ENCODE measurements at places on chromosomes 1 and 21.
A peak's percentile ranks its signal among the peaks of the same experiment; 100 is the strongest.

DNA sequence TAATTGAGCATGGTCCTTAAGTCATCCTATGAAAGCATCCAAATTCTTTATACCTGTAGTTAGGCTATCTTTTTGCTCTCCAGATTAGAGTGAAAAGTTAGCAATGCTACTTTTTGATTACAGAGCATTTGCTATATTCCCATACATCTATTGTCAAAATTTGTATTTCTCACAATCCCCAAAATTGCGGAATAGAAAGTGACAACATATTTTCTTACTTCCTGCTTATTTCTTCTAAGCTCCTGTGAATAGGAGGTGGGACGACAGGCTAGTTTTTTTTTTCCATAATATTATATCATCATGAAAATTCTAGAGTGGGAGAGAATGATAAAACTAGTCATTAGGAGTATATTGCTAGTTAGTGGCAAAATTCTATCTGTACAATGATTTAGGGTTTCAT is 264.0 kb upstream of the DPYD start:
- DNase-seq = no peak

- DNase-seq = no peak
Observed at GRCh38 chr21:16577975-16578374, 848.2 kb downstream of the USP25 start.

DNA sequence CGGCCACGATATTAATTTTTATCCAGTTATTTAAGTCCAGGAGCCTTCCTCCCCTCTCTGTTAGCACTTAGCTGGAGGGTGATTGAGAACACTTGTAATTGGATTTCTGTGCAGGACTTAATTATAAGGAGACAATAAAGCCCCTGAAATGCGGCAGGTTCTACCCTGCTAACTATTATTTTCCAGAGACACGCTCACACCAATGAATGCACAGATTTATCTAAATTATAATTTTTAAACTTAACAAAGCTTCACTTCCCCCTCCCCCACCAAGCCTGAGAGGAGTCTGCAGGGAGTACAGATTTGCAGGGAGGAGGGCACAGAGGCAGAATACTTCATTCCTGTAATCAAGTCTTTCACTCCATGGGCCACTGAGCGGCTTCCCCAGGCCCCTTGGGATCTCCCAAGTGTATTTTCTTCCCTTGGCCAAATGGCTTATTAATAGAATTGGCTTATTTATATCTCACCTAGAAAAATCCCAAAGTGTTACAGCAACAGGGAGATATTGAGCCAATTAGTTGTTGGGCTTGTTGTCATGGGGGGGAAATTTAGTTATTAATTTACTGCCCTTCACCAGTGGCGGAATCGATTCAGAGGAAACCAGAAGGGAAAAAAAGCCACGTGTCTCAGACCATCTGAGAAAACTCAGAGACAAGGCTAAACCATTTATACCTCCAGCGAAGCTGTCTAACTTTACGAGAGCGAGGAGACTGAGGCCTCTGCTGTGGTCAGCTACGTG is 99.0 kb upstream of the CD34 start:
- no peak for DNase-seq

DNA sequence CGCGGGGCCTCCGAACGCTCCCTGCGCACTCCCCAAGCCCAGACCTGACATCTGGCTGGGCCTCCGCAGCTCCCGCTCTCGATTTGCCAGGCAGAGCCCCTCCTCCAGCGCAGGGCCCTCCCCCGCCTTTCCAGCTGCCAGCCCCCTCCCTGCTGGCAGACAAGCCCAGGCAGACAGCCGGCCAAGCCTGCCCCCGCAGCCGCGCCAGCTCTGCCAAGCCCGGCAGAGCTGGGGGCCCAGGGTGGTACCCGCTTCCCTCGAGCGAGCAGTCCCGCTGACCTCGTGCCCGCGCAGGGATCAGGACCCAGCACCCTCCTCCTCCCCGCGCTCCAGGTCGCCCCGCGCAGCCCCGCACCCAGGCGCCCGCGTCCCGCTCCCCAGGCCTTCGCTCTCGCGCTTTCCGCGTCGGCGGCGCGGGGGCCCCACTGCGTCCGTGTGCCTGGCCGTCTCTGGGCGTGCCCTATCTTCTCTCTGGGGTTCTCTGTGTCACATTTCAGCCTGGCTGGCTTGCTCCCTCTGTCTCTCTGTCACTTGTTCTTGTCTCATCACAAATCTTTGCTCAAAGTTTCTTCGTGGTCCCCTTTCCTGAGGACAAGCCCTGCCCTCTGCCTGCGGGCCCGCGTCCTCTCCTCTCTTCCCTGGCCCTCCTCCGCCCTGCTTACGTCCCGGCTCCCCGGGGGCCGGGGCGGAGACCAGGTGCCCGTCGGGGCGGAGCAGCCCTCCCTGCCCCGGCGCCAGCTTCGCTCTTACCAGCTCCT is 580 bp downstream of the INKA2 start:
- DNase-seq = no peak

DNA sequence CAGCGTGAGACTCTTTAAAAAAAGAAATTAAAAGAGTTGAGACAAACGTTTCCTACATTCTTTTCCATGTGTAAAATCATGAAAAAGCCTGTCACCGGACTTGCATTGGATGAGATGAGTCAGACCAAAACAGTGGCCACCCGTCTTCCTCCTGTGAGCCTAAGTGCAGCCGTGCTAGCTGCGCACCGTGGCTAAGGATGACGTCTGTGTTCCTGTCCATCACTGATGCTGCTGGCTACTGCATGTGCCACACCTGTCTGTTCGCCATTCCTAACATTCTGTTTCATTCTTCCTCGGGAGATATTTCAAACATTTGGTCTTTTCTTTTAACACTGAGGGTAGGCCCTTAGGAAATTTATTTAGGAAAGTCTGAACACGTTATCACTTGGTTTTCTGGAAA is 31.2 kb downstream of the IFNAR1 start:
- no peak for DNase-seq

- DNase-seq = no peak
Observed at GRCh38 chr1:58204284-58204683, 342.2 kb downstream of the OMA1 start.

- DNase-seq = no peak
Observed at GRCh38 chr1:31657020-31657804, 12.5 kb upstream of the PEF1 start.

GRCh38 chr21:14589855-14590563 is 43.9 kb upstream of the SAMSN1 start:
- DNase-seq = no peak

GRCh38 chr1:229412056-229412455 is 21.8 kb downstream of the ACTA1 start:
- DNase-seq = no peak

DNA sequence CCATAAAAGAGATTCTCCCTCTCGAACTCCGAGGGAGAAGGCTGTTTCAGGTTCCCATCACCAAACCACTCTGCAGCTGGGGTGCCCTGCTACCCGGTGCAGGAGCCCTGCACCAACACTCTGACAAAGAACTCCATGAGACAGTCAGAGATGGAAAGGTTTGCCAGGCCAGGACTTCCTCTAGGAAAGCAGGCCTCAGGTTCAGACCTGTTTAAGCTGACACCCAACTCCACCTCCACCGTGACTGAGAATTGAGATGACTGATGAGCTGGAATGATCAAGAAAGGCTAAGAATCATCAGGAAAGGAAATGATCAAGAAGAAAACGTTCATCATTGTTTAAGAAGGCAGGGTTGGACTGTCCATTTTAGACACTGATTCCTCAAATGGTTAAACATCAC is 46.2 kb upstream of the KCNE1 start:
- no peak for DNase-seq

DNA sequence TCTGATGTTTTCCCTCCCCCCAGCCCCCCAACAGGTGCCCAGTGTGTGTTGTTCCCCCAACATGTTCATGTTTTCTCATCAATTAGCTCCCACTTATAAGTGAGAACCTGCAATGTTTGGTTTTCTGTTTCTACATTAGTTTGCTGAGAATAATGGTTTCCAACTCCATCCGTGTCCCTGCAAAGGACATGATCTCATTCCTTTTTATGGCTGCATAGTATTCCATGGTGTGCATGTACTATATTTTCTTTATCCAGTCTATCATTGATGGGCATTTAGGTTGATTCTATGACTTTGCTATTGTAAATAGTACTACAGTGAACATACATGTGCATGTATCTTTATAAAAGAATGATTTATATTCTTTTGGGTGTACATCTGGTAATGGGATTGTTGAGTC is 24.6 kb downstream of the ZNF678 start:
- DNase-seq = no peak

DNA sequence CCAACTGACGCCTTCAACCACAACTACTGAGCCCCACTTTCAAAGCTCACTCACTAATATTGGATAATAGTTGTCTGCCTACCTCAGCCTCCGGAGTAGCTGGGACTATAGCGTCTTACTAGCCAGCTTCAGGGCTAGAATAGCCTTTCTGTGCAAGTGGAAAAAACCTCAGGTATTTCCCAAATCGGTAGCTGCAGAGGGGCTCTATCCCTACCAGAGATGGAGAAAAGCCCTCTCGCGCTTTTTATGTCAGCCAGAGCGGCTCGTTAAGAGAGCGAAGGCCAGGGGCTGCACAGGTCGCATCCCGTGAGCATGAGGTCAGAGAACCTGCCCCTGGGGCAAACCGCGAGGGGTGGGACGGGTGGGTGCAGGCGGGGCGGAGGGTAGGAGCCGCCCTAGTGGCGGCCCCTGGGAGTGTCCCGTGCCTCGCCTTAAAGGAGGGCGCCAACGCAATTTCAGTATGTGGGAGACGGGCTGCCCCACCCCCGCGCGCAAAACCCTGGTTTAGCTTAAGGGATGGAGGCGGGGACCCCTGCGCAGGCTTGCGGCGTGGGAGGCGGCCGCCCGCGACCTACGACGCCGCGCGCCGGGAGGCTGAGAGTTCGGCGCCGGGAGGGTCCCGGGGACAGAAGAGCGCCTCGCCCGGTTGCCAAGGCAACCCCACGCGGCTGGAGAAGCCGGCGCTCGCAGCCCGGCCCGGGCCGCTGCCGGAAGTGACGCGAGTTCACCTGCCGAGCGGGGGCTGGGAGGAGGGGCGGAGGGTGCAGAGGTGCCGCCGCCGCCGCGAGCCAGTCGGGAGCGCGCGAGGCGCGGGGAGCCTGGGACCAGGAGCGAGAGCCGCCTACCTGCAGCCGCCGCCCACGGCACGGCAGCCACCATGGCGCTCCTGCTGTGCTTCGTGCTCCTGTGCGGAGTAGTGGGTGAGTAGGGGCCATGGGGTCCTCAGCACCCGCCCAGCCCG is at the start of gene CXADR:
Gene CXADR, plus strand, starts transcription at position 791 of the 961 bp plus-strand sequence. Its CDS starts 87 bp downstream, at position 878.
- DNase-seq = peak; percentile 52
